ENCODE measurements at places on chromosomes 6 and 20.

DNA sequence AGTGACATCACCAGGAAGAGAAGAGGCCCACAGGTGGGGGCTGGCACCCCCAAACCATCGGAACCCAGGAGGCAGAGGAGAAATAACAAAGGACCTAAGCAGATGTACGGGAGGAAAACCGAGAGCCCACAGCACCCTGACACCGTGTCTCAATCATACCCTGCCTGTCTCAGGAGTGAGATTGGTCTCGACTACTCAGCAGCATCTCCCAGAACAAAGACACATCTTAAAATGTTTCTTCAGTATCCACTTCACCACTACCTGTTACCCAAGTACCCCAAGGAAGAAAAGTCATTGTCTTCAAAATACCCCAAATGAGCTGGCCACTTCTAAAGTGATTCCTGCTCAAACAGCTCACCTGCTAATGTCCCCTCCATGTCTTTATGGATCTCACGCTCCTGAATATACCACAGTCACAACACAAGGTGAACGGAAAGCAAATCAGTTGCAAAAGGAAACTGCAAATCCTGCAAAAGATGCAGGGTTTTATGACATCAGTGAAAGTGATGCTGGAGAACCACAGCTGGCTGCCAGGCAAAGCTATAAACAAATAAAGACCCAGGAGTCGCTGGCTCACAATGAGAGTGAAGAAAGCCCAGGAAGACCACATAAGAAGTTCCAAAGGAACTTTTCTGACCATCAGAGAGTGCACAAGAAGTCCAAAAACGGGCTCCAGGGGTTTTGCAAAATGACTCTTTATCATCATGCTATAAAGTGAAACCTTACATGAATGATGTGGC lies 44.1 kb downstream of the PREX1 start:
- DNase-seq: no peak

GRCh38 chr20:16666272-16666671 lies 63.6 kb upstream of the SNRPB2 start:
- no peak for DNase-seq

- no peak for DNase-seq
These were observed 217.2 kb downstream of the BCAS1 start for GRCh38 chr20:53853111-53853713.

DNA sequence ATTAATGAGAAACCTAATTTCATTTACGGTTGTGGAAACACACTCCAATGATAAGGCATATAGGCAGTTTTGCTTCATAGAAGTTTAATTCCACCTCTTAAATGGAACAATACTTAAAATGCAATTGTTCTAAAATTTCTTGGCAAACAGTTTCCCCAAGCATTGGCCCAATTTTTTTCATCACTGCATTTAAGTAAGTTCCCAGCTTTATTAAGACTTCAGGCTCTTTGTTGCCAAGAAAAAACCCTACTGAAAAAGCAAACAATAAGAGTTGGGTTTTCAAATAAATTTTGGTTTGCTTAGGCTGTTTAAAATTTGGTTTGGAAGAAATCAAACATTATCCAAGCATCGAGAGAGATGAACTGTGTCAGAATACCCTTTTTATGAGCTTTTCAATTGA lies 690.9 kb upstream of the NRSN1 start:
- DNase-seq: no peak

All from amygdala (tissue), 56 donors.